NCI-H187 treated with DMSO at 0.1 percent for 48 hours (cell line): ENCODE measurements at places on chromosomes 4 and X.

- no peak for DNase-seq
These were observed 10.8 kb downstream of the TMEM165 start for GRCh38 chr4:55406545-55406944.

GRCh38 chr4:5843573-5844530, 49.0 kb downstream of the CRMP1 start:
- DNase-seq: no peak

DNA sequence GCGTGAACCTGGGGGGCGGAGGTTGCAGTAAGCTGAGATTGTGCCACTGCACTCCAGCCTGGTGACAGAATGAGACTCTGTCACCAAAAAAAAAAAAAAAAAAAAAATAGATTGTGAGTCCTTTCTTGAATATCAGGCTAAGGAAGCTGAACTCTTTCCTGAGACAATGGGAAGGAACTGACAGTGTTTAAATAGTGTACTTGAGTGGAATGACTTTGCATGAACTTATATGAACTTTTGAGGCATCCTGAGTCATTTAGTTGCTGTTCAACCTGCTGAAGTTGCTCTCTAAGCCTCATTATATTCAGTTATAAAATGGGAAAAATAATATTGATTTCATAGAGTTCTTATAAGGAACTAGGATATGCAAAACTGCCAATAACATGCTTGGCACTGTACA, 79.3 kb upstream of the LIMCH1 start:
- no peak for DNase-seq

GRCh38 chrX:63747331-63747730, 37.7 kb downstream of the ARHGEF9 start:
- DNase-seq: no peak

DNA sequence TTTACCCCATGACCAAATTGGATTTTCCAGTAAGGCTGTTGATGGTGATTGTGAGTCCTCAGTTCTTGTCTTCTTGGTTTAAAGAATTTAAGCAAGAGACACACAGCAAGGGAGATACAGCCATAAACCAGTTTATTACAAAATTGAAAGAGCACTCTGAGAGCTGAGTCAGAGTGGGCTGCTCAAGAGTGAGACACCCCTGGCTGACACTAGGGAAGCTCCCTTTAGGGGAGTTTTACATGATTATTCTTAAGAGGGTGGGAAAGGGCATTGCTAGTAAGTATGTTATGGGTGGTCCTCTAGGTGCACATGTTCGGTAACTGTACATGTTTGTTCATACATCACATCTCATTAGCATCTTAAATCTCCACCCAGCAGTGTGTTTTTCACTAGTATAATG, 18.8 kb upstream of the ZNF81 start:
- no peak for DNase-seq
